Kidney glomerular epithelial cell (primary cell): ENCODE measurements at places on chromosomes 4 and X.

- no peak for DNase-seq
Measured at GRCh38 chr4:77342170-77342810, 185.3 kb downstream of the CCNG2 start.

DNA sequence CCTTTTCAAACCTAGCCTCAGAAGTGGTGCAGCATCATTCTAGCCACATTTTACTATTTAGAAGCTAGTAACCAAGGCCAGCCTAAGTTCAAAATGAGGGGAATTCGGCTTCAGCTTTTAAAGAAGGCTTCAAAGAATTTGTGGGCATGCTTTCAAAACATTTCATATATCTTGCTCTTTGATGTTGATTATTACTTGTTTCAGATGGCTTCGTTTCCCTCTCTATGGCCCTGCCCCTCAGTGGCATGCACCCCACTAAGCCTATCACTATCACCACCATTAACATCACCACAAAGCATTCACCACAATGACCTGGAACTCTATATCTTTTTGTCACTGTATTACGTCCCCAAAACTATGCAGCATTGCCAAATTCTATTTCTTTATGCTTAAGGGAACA is 51.2 kb upstream of the FAM47B start:
- no peak for DNase-seq

DNA sequence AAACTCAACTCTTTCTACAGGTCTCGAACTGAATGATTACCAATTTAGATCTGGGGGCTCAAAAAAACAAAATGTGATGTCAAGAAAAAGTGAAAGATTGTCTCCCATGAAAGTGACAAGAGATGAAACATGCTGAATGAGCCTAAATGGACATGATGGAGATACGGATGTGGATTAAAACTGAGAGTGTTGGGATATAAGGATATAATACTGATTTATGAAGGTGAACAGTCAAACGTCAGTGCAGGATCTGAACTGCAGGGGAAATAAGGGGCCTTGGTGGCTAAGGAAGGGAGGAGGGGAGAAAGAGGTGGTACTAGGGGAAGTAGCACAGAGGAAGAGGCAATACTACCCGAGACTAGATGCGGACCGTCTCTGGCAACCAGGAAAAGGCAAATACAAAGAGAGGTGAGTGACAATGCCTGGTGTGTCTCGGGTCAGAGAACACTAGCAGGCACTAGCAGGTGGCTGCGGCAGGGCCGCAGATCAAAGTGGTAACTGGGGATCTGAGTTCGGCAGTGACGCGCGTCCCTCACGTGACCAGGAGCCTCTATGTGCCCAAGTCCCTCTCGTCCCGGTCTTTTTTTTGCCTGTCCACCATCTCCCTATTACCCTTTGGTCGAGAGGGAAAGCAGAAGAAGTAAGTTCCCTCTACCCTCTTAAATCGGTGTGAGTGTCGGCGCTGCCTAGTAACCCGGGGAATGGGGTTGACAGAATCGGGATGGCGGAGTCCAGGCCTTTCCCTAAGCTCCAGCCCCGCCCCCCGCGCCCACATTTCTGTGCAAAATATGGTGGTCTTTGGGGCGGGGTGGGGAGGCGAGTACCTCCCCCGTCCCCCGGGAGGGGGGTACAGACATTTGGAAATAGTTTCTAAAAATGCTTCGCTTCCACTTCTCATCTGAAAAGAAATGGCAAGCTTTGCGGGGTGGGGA is at the start of gene TCEAL1:
TCEAL1 (plus strand) TSS at position 590 of the 932 bp plus-strand sequence. CDS start 942 bp downstream, outside the sequence.
- DNase-seq = no peak

GRCh38 chr4:145956288-145956890 is 17.8 kb upstream of the ZNF827 start:
- DNase-seq = peak; percentile 48

- no peak for DNase-seq
Measured at GRCh38 chrX:107008034-107008433, 8.0 kb upstream of the MORC4 start.

GRCh38 chr4:82645936-82646565 is 84.3 kb upstream of the TMEM150C start:
- DNase-seq = peak; percentile 40
